WTC11 (cell line): ENCODE measurements at places on chromosomes 3 and 15.

DNA sequence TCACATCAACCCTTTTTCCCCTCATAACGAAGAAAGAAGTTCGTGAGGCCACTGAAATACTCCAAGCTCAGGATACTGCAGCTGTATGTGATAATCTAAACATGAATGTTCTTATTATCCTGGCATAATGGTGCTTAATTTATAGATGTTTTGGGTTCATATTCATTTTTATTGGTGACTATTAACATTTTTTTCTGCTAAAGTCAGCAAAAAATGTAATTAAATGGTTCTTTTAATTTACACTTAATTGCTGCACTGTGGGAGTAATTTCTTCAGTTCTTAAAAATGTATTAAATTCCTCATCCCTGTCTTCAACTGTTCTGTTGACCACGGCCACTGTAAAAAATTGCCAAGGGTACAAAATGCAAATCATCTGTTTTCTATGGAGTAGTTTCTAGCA, 95.6 kb downstream of the CDIN1 start:
- no peak for DNase-seq

GRCh38 chr3:147652651-147653366, 243.6 kb downstream of the ZIC1 start:
- no peak for DNase-seq

DNA sequence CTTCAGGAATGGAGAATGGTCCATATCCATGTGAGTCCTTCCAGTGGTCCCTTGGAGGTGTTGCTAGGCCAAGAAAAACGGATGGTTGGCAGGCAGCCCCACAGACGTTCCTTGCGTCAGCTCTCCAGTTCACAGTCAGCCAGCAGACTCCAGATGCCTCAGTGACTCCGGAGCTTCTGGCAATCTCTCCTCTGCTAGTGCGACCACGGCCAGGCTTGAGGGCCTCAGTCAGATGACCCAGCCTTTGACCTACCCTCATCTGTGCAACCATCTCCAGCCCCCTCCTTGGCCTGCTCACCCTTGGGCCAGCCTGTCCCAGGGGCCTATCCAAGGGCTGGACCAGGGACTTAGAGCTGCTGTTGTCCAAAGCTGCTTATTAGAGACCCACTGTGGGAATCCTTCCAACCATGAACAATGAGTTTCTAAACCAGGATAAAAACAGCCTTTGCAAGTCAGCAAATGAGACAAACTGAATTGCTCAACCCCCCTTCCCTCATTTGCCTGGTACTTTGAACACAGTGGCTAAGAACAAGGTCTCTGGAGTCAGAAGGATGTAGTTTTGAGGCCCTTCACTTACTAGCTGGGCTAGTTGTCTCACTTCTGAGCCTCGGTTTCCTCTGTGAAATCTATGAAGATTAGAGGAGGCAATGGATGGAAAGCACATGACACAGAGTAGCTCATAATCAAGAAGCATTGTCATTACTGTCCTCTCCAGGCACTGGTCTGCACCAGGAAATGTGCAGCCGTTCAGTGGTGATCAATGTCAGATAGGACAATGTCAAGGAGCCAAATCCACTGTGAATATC, 44.8 kb downstream of the ANP32A start:
- DNase-seq = no peak

DNA sequence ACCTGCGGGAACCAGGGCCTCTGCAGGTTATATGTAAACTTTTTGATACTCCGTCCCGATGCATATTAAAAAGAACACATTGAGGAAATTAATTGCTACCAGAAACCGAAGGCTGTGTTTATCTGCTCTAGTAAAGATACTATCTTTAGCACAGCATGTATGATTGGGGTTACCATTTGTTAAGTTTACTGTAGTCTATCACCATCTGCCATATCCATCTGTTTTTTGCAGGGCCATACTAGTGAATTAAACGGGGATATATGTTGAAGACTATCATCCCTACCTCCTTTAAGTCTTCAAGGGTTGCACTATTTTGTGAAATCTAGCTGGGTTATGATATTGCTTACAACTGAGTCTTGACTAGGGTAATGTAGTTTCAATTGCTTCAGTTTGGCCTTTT, 597.0 kb downstream of the SQOR start:
- no peak for DNase-seq
